ENCODE measurements at places on chromosomes 16 and 17.

DNA sequence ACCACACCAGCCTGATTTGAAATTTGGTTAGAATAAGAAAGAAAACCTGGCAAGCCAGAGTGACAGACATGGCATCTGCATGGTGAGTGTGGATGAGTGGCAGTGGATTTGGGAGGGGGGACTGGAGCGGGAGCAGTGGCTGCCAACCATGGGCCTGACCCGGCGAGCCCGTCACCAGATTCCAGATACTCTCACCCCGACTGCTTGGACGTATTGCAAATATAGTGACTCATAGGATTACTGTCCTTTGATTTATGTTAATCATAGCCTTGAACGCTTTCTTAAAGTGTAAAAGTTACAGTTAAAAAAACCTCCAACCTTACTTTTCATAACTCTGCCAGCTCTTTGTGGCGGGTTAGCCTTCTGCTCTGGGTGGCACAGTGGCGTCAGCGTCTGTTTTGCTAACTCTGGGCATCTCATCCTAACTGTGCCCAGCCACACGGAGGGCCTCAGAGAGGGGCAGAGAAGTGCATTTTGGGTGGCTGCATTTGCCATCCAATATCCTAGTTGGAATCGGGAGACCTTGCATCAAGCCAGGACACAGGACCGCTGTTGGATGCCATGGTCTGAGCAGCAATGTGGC is 26.8 kb upstream of the FOXK2 start:
- DNase-seq, result peak; percentile 63

GRCh38 chr16:68756239-68756915 is 19.3 kb downstream of the CDH1 start:
- peak; percentile 46 for DNase-seq

- no peak for DNase-seq
Observed at GRCh38 chr16:80509872-80510271, 30.9 kb upstream of the DYNLRB2 start.

- peak; percentile 31 for DNase-seq
Observed at GRCh38 chr16:21277927-21278706, at the start of gene CRYM. CRYM (minus strand) TSS chr16:21278290; CDS start chr16:21278251, 39 bp downstream.

GRCh38 chr17:28324781-28325180 is 5.8 kb downstream of the TMEM97 start:
- no peak for DNase-seq

GRCh38 chr16:12658506-12658905 is 145.2 kb downstream of the CPPED1 start:
- no peak for DNase-seq

- peak; percentile 52 for DNase-seq
Observed at GRCh38 chr16:50671644-50672260, 9.4 kb downstream of the SNX20 start.

DNA sequence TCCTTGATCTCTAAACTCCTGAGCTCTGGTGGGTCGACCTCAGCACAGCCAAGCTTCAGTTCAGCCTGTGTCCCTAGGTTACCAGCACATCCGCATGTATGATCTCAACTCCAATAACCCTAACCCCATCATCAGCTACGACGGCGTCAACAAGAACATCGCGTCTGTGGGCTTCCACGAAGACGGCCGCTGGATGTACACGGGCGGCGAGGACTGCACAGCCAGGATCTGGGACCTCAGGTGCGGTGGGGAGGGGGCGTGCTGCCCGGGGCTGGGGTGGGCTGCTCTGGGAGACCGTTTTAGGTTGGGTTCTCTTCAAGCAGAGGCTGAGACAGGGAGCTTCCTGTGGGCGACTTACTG is 1.1 kb downstream of the MLST8 start:
- no peak for DNase-seq

GRCh38 chr17:74430385-74430705 is 1.5 kb upstream of the GPRC5C start:
- DNase-seq, result no peak

GRCh38 chr17:40538019-40538935 is 27.0 kb downstream of the CCR7 start:
- DNase-seq, result no peak

DNA sequence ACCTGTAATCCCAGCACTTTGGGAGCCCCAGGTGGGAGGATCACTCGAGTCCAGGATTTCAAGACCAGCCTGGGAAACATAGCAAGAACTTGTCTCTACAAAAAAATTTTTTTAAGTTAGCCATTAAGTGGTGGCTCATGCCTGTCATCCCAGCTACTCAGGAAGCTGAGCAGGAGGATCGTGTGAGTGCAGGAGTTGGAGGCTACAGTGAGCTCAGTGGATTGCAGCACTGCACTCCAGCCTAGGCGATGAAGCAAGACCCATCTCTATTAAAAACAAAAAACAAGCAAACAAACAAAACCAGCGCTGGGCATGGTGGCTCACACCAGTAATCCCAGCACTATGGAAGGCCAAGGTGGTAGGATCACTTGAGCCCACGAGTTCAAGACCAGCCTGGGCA is 38.0 kb downstream of the HEATR3 start:
- peak; percentile 63 for DNase-seq

DNA sequence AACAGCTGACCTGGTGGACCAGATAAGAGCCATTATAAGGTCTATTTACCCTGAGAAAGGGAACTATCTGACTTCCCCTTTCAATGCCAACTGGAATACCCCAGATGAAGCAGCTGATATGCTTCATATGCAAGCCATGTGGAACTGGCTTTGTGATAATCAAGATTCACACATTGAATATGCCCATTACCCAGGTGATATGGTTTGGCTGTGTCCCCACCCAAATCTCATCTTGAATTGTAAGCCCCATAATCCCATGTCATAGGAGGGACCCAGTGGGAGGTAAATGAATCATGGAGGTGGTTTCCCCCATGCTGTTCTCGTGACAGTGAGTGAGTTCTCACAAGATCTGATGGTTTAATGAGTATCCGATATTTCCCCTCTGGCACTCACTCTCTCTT is 42.1 kb downstream of the IKZF3 start:
- no peak for DNase-seq

- no peak for DNase-seq
Observed at GRCh38 chr17:72185564-72185963, 64.7 kb downstream of the SOX9 start.
